ENCODE measurements at places on chromosomes 16 and 17.

DNA sequence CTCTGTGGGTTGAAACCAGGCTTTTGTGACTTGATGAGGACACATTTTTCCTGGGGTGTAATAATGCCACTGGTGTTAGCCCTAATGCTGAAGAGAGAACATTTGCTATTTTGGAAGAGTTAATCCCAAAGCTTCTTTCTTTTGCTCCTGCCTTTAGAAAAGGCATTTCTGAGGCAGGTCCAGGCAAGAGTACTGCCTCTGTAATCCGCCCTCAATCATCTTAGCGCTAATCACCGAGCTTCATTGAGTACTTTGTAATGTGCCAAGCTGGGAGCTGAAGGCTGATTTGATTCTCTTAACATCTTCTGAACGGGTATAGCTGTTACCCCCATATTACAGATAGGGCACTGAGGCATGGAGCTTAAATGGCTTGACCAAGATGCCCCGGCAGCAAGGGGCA lies 60.3 kb downstream of the AKAP1 start:
- DNase-seq: no peak

DNA sequence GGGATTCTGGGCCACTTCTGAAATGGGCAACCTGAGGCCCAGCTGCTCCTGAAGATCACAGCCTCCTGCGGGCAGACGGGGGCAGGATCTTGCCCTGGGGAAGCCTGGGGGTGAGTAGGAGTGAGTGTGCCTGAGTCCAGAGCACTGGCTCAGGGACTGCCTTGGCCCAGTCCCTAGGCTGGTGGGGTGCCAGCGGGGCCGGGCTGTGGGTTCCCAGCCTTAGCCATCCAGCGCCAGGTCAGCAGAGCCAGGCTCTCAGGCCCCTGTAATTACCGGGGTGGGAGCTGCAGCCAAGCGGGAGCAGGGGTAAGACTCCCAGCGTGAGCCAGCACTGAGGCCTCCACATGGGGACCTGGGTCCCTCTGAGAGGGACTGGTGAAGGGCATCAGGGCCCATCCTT lies 8.2 kb downstream of the SPNS2 start:
- no peak for DNase-seq

- DNase-seq: no peak
Measured at GRCh38 chr17:55326030-55326429, 61.3 kb downstream of the HLF start.

- no peak for DNase-seq
Measured at GRCh38 chr17:55120651-55121050, 144.1 kb upstream of the HLF start.

- no peak for DNase-seq
Measured at GRCh38 chr16:17125671-17126070, 345.1 kb downstream of the XYLT1 start.
